Activated T-helper 1 cell treated with anti-CD3 and anti-CD28 coated beads, Interleukin-12 subunit alpha, Interleukin-12 subunit beta, Interleukin-2, Interleukin-4 antibody, amounts not matched to agents 30 ng/mL and 10 ng/mL and 1 ng/mL, durations not matched to agents 14 hours and 24 hours and 36 hours (primary cell): ENCODE measurements at places on chromosomes 4 and X. TPM values are rescaled to one million over a fixed set of nuclear protein-coding genes. Genes with fewer than 3 reads are reported as not detected.

THAP6 gene
- 16.3 and 17.3 TPM in 2 replicates for total RNA-seq

DNA sequence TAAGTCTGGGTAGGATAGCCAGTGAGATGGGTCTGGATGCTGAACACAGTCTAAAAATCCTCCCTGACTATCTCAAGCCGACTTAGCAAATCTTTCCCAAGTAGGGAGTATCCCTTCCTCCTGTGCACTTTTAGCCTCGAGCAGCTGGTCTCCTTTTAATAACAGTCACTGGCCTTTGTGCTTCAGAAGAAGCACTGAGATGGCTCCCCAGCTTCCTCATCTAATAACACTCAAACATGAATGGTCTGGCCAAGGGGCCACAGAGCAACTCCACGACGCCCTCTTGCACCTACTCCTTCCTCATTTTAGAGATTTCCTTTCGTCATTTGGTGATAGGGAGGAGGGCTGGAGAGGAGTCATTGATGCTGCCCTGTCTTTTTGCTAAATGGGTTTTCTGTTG lies 78.8 kb upstream of the TMEM150C start:
- no peak for DNase-seq

TMEM144 gene
- total RNA-seq, result not detected in 2 replicates

RPA4 gene
- 0.78 and 0.88 TPM in 2 replicates for total RNA-seq

ASB5 gene
- not detected in 2 replicates for total RNA-seq

ZCCHC18 gene
- 0.57 and 0.76 TPM in 2 replicates for total RNA-seq

DNA sequence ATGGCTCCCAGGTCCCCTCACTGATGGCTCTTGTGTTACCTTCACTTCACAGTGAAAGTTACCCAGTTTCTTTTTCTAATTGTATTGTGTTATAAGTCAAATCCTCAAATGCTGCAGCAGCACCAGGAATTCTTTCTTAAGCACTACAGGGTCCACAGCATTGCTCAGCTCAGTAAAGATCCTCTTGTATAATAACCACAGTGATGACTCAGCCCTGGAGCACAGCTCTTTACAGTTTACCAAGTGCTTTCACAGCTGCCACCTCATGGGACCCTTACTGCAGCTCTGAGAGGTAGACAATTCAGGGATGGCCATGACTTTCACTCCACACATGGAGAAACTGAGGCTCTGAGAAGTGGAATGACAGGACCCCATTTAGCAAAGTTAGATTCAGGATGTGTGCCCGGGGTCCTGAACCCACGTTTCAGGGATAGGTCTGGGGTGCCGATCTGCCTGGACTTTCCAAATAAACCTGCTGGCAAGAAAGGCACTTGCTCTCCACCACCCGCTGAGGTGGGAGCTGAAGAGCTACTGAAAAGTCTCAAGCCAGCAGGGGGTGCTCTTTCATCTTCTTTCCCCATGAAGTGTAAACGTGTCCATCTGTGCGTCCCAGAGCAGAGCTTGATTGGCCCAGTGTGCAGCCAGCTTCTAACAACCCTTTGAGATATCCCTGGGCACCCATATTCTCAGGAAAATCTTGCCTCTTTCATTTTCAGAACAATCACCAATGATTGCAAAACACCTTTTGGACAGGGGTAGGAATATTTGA lies 35.7 kb upstream of the GABRQ start:
- DNase-seq, result no peak

ZNF630 gene
- 0.24 and 0.29 TPM in 2 replicates for total RNA-seq
